ENCODE measurements at places on chromosomes 7 and 10.
A peak's percentile ranks its signal among the peaks of the same experiment; 100 is the strongest.

- peak; percentile 46 for DNase-seq
Observed at GRCh38 chr7:19146699-19147098, 1.5 kb upstream of the FERD3L start.

- DNase-seq, result no peak
Observed at GRCh38 chr7:140673774-140674155, 1.0 kb downstream of the ADCK2 start.

DNA sequence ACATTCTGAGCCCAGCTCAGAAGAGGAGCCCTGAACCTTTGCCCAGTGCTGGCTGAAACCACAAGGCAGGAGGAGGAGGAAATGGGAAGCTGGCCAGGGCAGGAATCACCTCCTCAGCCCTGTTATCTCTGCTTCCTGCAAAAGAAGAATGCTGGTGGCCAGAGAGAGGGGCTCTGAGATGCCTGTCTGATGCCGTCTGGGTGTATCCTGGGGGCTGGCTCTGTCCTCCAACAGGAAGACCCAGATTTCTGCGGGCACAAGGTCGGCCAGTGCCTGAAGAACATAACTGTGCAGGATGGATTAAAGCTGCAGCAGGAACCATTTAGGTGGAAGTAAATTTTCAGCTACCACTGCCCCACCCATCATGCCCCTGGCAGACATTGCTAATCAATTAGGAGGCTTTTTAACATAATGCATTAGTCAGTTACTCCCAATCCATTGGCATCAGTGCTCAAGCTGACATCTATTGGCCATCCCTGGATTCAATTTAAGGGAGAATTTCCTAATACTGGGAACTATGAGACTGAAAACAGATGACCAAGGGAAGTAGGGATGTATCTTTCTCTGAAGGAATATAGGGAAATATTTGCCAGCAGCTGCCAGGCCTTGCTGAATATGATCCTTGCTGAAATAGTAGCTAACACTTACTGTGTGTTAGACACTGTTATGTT is 67.7 kb downstream of the COL13A1 start:
- DNase-seq, result no peak

- no peak for DNase-seq
Observed at GRCh38 chr7:2197436-2198155, 35.1 kb downstream of the MAD1L1 start.

DNA sequence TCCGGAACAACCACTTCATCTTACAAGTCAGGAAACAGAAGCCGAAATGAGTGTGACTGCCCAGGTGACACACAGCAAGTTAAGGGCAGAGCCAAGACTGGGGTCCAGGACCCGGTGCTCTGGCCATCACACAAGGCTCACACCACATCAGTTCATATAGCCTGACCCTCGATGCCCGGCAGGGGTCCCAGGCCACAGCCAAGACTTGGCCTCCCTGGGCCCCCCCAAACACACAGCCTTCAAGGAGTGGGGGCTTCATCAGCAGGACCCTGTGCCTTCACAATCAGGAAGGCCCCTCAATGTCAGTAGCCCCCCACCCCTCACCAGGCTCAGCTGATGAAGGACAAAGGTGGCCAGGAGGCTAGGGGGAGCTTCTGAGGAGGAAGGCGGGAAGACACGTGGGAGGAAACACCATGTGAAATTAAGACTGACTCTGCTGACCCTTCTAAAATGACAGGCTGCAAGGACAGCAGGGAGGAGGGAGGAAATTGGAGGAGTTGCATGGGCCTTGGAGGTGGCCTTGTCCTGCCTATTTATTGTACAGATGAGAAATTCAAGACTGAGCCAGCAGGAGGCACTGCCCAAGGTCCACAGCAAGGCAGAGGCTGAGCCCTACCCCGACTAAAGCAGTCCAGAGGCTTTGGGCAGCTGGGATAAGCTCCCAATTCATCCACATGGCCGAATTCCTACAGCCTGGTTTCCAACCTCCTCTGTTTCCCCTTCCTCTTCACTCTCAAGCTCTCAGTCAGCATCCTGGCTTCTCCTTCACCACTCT is 216.1 kb upstream of the ZMIZ1 start:
- DNase-seq, result peak; percentile 45

DNA sequence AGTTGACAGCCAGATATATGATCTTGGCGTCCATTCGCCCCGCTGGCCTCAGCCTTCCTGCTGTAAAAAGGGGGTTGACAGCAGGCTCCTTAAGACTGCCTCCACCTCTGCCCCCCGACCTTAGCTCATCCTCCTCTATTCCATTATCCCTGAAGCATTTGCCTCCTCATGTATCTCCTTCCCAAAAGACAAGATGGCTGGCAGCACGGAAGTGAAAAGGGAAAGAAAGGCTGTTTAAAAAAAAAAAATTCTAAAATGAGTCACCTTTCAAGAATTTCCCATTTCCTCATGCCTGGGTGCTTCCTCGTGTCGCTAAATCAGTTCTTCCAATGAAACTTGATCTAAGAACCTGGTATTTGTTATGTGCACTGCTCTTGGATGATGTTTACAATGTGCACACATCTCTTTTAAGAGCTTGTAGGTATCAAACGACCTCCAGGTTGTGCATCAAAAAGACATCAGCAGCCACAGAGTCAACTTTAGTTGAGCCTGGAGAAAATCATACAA is 1.7 kb downstream of the SCRN1 start:
- DNase-seq, result peak; percentile 70

- no peak for DNase-seq
Observed at GRCh38 chr7:4629287-4629895, 52.7 kb upstream of the FOXK1 start.

- DNase-seq, result no peak
Observed at GRCh38 chr7:91164506-91164905, 99.7 kb upstream of the FZD1 start.

DNA sequence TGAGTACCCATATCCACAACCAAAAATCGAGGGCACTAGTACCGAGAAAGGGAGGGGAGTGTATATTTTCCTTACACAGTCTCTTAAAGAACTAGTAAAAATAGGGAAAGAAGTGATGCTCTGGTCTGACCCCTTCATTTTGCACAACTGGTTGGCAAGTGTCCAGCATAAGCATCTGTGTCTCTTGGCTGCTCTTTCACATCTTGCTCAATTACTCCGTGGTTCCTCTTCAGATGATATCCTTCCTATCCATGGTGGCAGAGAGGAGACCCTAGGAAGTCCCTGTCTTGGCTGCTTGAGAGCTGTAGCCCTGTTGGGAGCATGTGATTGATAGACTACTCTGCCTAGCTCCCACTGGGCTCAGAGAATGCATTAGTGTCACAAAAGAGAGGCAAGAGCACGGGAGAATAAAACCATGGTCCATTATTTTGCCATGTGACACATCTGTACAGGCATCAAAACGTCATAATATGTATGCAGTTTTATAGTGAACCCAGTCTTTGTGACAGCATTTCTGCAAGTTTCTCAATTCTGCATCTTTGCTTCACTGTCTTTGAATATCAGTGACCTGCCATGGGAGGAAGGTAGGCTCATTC is 111.8 kb upstream of the ANKRD1 start:
- no peak for DNase-seq

DNA sequence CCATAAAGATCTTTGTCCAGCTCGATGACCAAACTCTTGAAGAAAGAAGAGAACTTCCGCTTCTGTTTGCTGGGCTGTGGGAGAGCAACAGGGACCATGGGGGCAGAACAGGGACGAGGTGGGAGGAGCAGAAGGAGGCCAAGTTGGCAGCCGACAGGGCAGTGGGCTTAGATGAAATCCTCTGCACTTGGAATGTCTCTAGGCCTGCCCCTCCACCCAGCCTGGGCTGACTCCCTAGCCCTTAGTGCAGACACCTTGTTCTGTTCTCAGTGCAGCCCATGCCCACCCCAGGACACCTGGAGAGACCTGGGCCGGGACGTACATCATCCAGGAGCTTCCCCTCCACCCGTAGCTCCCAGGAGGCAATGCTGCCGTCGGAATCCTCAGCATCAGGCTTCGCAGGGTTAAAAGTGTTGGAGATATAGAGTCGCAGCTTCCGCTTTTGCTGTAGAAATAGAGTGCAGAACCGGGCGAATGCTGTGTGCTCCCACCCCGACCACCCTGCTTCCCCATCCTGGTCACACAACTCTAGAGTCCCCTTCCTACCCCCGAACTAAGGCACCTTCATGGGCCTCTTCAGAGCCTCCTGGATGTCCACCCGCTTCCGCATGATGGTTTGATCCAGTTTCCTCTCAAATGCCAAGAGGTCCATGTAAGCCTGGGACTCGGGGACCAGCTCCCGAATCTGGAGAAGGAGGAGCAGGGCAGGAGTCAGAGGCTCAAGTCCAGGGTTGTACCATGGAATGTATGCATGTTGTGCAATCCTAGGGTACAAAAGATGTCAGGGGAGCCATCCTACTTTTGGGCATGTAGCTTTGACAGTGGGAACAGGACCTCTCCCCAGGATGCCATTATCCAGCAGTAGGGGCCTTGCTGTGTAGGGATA is 6.1 kb downstream of the SMARCD3 start:
- no peak for DNase-seq

DNA sequence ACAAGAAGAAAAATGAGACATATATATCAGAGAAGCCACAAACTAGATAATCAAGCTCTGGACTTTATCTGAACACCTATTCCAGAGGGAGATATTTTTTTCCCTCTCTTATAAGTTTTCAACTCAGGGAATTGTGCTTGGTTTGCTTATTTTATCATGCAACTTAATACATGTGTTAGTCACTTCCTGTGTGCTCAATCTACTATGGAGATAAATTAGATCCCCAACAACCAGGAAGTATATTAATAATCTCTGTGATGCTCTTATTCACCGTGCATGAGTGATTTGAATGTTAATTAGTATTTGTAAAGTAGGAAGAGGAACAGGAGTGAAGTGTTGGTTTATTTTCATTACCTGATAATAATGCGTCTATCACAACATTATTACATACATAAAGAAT is 38.8 kb upstream of the ZNF365 start:
- no peak for DNase-seq

All from left kidney (tissue), 8 donors.